ENCODE measurements at places on chromosomes 5 and 9.

DNA sequence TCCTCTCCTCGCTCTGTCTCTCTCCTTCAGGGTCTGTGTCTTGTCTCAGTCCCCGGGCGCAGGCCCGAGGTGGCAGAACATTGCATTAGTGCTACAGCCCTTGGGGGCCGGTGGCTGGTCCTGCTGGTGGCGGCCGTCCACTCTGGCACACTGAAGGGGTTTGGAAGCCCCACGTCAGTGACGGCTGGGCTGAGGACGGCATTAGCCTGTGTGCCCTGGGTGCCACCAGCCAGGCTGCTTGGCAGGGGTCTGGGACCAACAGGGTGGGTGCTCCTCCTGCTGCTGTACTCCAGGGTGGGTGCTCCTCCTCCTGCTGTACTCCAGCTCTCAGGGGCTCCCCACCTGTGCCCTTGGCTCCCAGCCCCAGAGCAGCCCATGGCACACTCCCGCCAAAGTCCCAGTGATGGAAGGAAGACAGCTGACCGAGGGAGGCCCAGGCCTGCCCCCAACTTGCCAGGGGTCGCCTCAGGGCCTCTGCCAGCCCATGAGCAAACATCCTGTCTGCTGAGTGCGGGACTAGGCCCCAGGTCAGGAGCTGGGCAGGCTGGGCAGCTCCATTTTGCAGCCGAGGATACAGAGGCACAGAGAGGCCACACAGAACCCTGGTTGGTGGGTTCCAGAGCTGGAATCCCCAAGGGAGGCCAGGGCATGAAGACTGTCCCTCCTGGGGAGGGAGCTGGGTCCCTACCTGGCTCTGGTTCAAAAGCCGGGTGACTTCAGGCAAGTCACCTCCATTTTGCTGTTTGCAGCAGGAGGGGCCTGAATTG, 27.3 kb downstream of the SARDH start:
- DNase-seq, result no peak

DNA sequence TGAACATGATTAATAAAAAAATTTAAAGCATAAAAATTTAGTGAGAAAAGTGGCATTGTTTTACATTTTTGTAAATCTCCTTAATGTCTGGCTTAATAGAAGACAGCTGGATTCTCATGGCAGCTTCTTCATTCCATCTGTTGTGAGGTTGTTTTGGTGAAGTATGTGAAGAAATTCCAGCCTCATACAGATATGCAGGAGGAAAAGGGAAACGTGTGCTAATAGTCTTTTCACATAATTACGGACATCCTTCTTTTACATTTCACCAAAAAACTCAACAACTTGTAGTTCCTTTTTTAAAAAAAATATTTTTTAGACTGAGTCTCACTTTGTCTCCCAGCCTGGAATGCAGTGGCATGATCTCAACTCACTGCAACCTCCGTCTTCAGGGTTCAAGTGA, 46.9 kb downstream of the HACD4 start:
- DNase-seq, result no peak

- peak; percentile 94 for DNase-seq
Measured at GRCh38 chr5:122142480-122143164, 13.3 kb downstream of the ZNF474 start.

GRCh38 chr9:6054280-6055099, 39.1 kb upstream of the RANBP6 start:
- peak; percentile 48 for DNase-seq

- DNase-seq, result no peak
Measured at GRCh38 chr9:77648234-77649108, at the start of gene GNA14. TSS of gene GNA14 (minus strand) at chr9:77648322. CDS start at chr9:77647793, 529 bp downstream.

DNA sequence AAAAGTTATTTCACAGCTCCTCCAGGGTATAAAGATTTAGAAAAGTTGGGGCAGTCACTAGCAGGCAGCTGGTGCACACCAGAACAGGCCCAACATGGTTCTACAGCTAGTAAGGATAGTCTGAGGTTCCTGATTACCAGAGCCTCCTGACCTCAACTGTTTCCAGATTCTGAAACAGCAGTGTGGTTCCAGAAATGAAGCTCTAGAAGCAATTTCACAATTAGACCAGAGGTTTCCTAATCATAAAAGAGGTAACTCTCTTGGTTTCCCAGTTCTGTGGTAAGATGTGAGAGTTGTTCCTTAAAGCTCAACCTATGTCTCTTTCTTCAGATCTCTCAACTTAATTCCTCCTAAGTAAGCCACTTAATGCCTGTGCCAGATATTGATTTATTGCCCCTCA, 11.9 kb downstream of the AGTPBP1 start:
- DNase-seq, result no peak

GRCh38 chr5:10222326-10222725, 27.4 kb downstream of the ATPSCKMT start:
- peak; percentile 19 for DNase-seq

All from brain microvascular endothelial cell (primary cell).